ENCODE measurements at places on chromosomes 12 and 14. TPM values are rescaled to one million over a fixed set of nuclear protein-coding genes. Genes with fewer than 3 reads are reported as not detected.

Gene GLIPR1
- total RNA-seq = 2.6 TPM

Gene FAM181A
- total RNA-seq = not detected

Gene SLC10A1
- total RNA-seq = 0.22 TPM

DNA sequence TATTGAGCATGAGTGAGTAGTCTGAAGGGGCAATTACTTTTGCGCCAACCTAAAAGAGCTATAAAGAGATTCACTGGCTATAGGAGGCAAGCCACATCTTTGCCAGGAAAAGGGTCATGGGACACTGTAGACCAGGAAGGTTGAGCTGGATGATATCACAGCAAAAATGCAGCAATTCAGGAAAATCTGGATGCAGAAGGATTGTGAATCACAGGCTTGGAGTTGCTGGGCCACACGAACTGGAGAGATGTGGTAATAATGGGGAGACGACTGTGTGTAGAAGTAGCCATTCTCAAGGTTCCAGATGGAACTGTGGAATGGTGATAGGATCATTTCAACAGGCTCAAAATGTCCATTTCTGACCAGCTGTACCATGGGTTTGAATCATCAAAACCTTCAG, 151.4 kb upstream of the DAAM1 start:
- no peak for DNase-seq

- no peak for DNase-seq
These were observed 5.0 kb upstream of the CD4 start for GRCh38 chr12:6784296-6784695.
